ENCODE measurements at places on chromosomes 7 and 10. TPM values are rescaled to one million over a fixed set of nuclear protein-coding genes. Genes with fewer than 3 reads are reported as not detected.

Gene BAIAP2L1
- not detected for total RNA-seq

Gene RALA
- 10.2 TPM for total RNA-seq

Gene RHOBTB1
- total RNA-seq, result 1.1 TPM

Gene LRIT1
- total RNA-seq, result not detected

Gene HTR7
- total RNA-seq, result 0.20 TPM

Data from natural killer cell (primary cell).